ENCODE measurements at places on chromosomes 12 and 14.

GRCh38 chr12:52318241-52318990 lies 2.8 kb downstream of the KRT83 start:
- no peak for DNase-seq

GRCh38 chr14:72952171-72952570 lies 25.9 kb downstream of the DCAF4 start:
- no peak for DNase-seq

- DNase-seq: no peak
Observed at GRCh38 chr14:57182760-57183503, 85.8 kb downstream of the EXOC5 start.

DNA sequence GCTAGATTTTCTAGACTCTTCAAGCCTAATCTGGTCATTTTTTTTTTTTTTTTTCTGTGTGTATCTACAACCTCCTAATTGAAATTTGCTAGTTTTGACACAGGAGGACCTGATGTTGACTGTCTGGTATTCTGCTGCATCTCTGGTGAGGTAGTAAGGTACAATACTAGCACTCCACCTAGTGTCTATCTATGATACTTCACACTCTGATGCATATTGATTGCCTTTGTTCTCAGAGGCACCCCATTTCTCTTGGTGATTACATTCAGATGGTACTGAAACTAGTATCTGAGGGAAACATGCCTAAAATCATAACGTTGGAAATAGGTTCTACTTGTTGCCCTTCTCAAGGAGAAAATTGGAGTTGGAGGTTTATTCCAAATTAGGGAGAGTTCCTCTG lies 930.5 kb upstream of the NOVA1 start:
- DNase-seq: no peak

GRCh38 chr12:14846876-14847580 lies 3.7 kb upstream of the ART4 start:
- no peak for DNase-seq

- DNase-seq: no peak
Observed at GRCh38 chr14:82421286-82421685, 887.6 kb upstream of the SEL1L start.

GRCh38 chr14:23437133-23438100 lies 2.0 kb upstream of the MYH7 start:
- no peak for DNase-seq

GRCh38 chr12:108514468-108514972 lies 557 bp upstream of the FICD start:
- no peak for DNase-seq

- DNase-seq: no peak
Observed at GRCh38 chr12:26271889-26272492, 76.6 kb downstream of the SSPN start.

Measured in GF-D8 (cell line).